ENCODE measurements at places on chromosomes 12 and 14.

DNA sequence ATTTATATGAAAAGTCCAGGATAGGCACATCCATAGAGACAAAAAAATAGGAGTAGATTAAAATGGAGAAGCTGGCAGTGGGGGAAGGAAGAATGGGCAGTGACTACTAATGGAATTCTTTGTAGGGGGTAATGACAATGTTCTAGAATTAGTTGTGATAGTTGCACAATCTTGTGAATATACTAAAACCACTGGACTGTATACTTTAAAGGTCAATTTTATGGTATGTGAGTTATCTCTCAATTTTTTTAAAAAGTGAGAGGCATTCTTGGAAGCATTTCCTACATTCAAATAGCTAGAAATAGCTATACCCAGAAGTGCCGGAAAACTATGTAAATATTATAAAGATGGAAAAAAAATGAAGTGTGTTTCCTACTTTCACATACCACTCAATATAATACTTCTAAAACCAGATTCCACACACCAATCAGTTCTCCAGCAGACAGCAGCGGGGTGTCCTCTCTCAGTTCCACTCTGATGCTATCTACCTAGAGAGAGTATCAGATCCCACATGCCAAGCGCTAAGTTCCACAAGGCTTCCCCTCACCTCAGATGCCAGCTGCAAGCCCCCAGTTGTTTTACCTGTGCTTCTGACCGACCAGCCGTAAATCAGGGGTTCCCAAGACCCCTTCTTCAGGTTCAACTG lies 41.7 kb upstream of the NID2 start:
- DNase-seq = no peak

- DNase-seq = no peak
Measured at GRCh38 chr14:61557262-61557661, 138.1 kb upstream of the HIF1A start.

GRCh38 chr12:52126050-52126604 lies 46.6 kb downstream of the SMIM41 start:
- no peak for DNase-seq

GRCh38 chr12:91113621-91114020 lies 2.3 kb upstream of the LUM start:
- DNase-seq = no peak

DNA sequence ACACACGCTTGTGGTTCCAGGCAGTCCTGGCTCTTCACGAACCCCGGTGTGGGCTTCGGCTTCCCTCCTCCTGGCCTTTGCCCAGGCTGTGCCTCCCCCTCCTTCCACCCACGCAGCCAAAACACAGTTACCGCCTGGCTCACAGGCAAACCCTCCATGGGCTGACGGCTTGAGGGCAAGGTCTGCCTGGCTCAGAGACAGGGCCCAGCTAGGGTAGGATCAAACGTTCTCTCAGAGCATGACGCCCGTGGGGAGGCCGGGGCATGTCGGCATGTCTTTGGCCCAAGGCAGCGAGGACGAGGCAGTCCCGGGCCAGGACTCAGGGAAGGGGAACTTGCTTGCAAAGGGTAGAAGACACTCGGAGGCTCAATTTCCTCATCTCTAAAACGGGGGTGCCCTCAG lies 2.1 kb downstream of the SLC25A47 start:
- no peak for DNase-seq

- no peak for DNase-seq
Measured at GRCh38 chr14:91211017-91211416, 33.5 kb downstream of the GPR68 start.
